Stimulated activated CD8-positive, alpha-beta memory T cell treated with anti-CD3 and anti-CD28 coated beads, Interleukin-7, amount 100 ng/mL, for 48 hours (primary cell): ENCODE measurements at places on chromosomes 5 and 9.

DNA sequence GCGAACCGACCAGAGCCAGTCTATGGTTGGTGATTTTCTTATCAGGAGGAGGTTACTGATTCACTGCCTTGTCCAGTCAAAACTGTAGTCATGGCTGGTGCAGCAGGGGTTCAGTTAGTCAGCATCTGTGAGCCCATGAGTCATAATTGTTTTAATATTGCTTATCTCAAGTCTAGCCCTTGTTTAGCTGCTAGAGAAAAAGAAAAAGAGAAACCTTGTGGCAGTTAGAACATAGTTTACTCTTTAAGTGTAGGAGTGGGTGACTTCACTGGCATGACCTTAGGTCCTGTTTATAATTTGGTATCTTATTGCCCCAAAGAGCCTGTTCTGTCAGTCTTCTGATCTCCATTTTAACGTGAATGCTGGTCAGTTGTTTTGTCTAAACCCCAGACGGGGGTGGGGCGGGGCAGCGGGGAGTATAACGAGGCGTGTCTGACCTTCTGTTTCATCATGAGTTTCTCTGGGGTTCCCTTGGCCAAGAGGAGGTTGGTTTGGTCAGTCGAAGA lies 76.9 kb upstream of the NFIL3 start:
- DNase-seq: no peak

DNA sequence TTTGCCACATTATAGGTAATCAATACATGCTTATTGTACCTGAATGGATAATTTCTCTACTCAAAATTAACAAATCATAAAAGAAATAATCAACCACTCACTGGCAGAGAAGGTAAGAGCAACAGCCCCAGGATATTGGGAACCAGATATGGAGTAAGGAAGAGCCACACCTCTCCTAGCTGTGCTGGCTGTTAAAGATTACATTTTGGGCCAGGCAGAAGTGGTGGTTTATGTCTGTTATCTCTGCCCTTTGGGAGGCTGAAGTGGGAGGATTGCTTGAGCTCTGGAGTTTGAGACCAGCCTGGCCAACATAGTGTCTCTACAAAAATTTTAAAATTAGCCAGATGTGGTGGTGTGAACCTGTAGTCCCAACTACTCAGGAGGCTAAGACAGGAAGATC lies 56.4 kb downstream of the BHMT start:
- no peak for DNase-seq

- peak; percentile 28 for DNase-seq
These were observed 96.0 kb downstream of the HINT1 start for GRCh38 chr5:131068893-131069643.

GRCh38 chr5:98454904-98455303 lies 318.6 kb upstream of the RGMB start:
- DNase-seq: no peak

- DNase-seq: no peak
These were observed 24.9 kb upstream of the CDC23 start for GRCh38 chr5:138238034-138238433.

DNA sequence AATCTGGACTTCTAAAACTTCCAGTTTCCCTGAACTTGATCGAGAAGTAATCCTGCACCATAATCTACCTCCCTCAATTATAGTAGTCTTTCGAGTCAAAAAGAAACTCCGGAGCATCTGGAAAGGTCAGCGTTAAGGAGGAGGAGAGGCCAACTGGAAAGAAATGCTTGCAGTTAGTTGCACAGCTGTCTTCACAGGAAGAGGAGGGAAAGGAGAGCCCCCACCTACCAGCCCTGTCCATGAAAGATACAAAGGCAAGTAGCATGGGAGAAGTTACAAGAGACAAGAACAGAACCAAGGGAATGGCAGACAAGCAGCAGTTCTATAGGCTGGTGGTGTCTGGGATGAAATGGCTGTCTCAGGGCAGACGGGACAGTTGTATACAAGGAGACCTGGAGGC lies 170.6 kb downstream of the RAB3C start:
- DNase-seq: no peak

DNA sequence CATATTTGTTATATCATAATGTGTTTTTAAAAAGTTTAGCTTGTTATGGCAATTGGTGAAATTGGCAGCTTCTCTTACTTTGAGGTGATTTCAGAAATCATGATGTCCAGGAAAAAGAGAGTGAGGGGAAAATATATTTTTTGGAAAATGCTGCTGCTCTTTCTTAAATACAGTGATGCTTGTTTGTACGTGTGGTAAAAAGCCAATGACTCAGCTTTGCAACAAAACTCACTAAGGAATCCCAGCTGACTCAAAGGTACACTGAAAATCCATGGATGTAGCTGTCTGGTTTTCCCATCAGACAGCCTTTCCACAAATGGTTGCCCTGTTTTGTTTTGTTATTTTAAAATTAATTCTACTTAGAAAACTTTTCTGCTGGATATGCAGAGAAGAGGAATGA lies 306.4 kb upstream of the PAPPA start:
- DNase-seq: no peak

GRCh38 chr5:111774525-111774924 lies 17.5 kb upstream of the NREP start:
- DNase-seq: no peak

DNA sequence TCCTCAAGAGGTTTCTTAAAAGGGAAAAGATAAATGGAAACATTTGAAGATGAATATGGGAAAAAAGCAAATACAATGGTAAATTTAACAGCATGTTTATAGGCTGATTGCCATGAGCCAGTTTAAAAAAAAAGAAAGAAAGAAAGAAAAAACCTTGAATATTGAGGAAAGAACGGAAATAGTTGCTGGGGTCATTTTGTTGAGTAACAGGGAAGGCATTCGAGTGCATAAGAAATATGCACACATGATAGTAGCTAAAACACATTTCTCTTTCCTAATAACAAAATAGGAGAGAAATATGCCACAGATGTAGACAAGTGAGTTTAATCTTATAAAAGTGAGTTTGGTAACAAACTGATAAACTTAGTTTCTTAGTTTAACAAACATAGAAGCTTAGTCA lies 864.6 kb upstream of the ACO1 start:
- no peak for DNase-seq

DNA sequence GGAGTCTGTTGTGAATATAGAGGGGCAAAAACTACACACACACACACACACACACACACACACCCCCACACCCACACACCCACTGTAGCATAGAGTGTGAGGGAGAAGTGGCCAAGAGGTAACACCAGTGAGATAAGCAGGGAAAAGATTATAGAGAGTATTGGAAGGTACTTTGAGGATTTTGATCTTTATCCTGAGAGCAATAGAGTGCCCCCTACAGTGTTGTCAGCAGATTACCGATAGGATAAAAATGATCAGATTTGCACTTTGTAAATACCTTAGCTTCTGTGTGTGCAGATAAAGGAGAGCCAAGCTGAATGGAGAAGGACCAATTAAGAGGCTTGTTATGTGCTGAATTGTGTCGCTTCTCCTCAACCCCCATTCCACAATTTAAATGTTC lies 32.3 kb downstream of the ERCC6L2 start:
- DNase-seq: no peak

DNA sequence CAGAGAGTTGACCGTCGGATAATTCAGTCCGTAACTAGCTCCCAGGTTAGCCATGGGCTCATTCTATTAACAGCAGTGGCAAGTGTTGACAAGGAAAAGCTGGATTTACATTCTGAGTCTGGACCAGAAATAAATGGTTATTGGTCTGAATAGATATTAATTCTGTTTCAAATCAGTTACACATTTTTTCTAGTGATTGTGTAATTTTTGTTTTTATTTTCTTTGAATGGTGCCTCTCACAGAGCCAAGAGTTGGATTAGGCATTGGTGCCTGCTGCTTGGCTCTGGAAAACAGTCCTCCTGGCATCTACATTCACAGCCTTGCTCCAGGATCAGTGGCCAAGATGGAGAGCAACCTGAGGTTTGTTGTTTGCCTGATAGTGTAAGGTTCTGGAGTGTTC lies 115.1 kb downstream of the GOLPH3 start:
- no peak for DNase-seq

DNA sequence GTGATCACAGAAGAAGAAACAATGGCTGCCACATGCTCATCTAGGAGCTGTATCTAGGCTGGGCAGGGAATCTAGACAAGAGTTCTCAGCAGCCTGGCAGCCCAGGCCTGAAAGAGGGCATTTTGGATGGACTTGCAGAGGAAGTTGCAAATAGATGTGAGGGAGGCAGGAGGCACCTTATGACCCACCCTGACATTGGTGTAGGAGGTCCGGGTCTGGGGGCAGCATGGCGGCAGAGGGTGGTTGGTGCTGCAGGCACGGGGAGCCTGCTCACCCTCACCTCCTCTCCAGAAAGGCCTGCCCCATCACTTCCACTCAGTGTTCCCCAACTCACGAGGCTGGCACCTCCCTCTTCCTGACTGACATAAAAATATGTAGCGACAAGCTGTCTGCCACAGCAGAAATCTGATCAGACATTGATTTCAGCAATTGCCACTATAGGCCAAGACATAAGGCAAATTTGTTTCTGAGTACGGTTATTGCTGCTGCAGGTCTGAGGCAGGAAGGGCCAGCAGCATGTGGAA lies 217.6 kb downstream of the PBX3 start:
- DNase-seq: no peak

DNA sequence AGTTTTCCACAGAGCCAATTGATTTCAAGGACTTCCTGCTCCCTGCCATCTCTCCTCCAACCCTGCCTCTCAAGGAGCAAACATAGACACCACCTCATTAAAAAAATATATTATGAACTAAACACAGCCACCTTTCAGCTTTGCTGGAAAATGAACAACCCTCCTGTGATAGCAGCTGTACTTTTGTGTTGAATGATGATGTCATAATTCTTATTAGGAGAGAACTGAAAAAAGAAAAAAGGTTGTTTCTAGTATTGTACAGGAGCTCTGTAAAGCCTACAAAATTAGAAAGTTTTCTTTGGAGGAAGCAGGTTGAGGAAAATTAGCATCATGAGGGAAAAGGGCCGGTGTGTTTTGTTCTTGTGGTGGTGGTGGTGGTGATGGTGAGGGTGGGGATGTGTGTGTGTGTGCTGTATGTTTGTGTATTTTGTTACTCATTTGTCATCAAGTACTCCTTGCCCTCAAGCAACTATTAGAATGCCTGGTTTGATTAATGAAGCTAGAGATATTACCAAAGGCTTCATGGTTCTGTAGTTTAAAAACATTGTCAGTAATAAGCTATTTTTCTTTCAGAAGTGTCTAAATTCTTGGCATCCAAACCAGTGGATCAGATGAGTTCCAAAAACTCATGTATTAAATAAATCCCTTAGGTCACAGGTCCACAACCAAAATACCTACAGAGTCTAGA lies 405.9 kb downstream of the TLE4 start:
- DNase-seq: no peak

- no peak for DNase-seq
These were observed 2.5 kb downstream of the ASS1 start for GRCh38 chr9:130447193-130447816.

- DNase-seq: no peak
These were observed 169.7 kb downstream of the MPDZ start for GRCh38 chr9:13109781-13110180.

- DNase-seq: no peak
These were observed 407.7 kb downstream of the PDE4D start for GRCh38 chr5:59485629-59486439.

DNA sequence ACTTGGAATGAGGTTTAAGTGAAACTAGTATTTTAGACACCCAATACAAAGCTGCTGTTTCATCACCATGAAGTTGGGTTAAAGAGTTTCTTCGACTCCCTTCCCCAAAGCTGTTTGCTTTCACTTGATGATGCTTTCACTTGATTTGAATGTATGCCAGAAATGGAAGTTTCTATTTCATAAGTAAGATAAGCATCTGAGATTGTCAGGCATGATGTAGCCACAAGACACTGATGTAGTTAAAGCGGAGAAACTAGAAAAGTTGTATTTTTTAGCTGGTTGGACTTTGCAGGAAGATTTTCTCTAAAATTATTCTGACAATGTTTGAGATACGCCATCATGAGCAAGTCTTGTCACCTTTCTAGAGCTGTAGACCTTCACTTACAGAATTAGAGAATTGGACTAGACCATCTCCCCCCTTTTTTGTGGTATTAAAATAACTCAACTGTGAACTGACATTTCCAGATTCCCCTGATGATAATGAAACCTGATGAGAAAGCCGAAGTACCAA lies 20.0 kb downstream of the MOCS2 start:
- DNase-seq: no peak

DNA sequence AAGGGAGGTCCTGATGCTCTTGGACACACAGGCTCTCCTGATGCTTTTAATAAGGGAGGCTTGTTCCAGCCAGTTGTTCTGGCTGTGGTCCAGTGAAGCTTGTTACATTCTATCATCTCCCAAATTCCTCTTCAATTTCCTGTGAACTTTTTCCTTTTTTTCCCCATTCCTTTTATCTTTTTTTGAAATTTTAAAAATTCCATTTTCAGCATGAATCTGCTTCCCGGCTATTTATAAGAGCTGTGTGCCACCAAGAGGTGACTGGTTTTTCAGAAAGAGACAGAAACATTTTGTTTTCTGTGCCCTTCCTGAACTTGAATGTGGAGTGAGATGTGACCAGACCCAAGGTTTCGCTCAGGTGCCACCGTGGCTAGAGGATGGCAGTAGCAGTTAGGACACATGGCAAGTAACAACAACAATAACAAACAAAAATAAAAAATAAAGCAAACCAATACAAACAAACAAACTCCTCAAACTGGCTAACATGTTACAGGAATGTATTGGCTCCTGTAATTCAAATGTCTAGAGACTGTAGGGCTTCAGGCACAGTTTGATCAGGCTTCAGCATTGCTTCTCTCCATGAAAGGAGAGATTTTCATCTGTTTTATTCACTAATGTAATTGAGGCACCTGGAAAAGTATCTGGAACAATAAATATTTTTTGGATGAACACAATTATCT lies 121.1 kb downstream of the BOD1 start:
- no peak for DNase-seq

DNA sequence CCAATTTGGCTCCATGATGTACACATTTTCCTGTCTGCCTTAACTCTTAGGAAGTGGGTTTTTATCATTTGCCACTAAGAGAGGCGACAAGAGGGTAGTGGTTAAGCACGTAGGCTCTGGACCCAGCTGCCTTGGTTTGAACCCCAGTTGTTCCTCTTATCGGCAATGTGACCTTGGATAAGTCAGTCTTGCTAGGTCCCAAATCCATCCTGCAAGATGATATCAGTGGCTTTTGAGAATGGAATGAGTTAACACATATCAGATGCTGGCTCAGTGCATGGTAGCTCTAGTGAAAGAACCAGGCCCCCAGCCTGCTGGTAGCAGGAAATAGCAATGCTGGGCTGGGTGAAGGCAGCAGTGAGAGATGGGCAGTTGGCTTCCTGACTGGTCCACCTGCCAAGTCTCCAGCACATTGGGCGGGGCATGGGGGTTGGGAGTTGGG lies 72.5 kb downstream of the STK10 start:
- no peak for DNase-seq
